ENCODE measurements at places on chromosomes 3 and 15.
A peak's percentile ranks its signal among the peaks of the same experiment; 100 is the strongest.

DNA sequence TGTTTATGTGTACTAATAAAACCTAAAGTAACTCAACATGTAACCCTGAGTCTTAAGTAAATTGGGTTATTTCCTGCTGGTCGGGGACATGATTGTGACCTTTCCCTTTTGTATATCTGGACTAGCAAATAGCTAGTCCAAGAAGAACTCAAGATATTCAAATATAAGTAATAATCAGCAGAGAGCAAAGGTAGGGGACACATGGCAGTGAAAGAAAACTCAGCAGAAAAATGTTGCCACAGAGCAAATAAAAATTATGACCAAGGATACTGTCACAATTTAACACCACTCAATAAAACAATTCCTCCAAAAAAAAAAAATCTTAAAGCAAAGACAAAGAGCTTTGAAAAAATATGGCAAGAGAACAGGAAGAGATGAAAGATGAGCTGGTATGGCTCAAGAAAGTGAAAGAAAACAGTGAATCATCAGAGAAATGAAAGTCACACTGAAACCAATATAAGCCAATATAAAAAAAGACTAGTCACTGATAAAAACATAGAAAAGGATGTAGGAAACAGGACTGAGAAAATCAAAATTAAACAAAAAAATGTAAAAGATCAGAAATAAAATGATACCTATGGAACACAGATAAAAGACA is 43.4 kb downstream of the HLTF start:
- DNase-seq: no peak

DNA sequence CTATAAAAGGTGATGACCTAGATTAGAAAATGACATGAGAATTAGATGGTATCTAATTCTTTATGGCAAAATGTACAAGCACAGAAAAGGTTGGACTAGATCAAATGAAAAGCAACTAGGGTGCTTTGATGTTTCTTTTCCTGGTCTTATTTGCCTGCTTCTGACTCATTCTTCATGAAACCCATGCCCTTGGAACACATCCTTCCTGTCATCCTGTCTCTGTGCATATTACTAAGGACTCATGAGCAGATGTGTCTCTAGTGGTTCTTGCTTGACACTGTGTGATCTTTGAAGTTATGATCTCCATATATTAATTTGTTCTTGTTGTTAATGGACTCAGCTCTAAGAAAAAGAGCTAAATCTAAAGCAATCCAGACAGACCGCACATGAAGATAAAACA is 314.0 kb downstream of the ERC2 start:
- no peak for DNase-seq

GRCh38 chr3:66342717-66343356 is 122.0 kb downstream of the SLC25A26 start:
- no peak for DNase-seq

- DNase-seq: peak; percentile 9
Measured at GRCh38 chr15:77819851-77820728, 187.4 kb upstream of the LINGO1 start.

- no peak for DNase-seq
Measured at GRCh38 chr3:72523429-72524151, 324.7 kb downstream of the SHQ1 start.

GRCh38 chr15:96361309-96362010 is 31.0 kb downstream of the NR2F2 start:
- no peak for DNase-seq

DNA sequence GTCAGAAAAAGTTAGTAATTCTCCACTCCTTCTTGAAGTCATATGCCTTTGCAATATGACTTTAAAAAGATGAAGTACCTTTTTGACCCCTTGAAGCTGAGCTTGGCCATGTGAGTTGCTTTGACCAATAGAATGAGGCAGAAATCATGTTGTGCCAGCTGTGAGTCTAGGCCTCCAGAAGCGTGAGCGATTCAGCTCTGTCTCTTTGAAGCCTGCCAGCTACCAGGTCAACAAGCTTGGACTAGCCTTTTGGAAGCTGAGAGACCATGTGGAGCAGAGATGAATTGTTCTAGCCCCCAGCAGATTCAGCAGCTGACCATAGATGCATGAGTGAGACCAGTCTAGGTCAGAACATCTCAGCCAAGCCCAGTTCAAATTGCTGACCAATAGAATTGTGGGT is 69.8 kb upstream of the EOMES start:
- DNase-seq: no peak

- no peak for DNase-seq
Measured at GRCh38 chr15:79834495-79834894, 62.3 kb downstream of the MTHFS start.

GRCh38 chr3:187975561-187976364 is 178.2 kb upstream of the LPP start:
- DNase-seq: no peak

DNA sequence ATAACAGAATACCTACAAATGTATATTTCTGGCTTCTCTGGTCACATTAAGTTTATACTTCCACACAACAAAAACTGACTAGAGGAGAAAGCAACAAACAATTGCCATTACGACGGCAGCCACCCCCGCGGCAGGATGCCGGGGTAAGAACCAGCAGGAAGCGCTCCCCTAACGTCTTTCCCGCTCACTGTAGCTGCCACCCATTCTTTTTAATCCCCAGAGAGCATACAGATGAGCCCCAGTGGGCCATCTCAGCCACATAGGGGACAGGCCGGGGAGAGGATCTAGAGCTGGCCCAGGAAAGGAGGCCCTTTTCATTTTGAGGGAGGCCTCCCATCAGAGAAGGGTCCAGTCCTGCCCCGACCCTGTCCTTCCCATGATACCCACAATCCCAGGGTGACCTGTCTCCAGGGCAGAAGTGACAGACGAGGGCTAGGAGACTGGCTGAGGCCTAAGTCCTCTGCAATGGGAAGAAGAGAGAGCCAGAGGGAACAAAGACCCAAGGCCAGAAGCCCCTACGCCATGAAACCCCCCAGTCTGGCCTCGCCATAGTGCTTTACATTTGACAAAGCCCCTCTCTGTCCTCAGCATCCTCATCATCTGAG is 3.6 kb upstream of the CALML4 start:
- no peak for DNase-seq

DNA sequence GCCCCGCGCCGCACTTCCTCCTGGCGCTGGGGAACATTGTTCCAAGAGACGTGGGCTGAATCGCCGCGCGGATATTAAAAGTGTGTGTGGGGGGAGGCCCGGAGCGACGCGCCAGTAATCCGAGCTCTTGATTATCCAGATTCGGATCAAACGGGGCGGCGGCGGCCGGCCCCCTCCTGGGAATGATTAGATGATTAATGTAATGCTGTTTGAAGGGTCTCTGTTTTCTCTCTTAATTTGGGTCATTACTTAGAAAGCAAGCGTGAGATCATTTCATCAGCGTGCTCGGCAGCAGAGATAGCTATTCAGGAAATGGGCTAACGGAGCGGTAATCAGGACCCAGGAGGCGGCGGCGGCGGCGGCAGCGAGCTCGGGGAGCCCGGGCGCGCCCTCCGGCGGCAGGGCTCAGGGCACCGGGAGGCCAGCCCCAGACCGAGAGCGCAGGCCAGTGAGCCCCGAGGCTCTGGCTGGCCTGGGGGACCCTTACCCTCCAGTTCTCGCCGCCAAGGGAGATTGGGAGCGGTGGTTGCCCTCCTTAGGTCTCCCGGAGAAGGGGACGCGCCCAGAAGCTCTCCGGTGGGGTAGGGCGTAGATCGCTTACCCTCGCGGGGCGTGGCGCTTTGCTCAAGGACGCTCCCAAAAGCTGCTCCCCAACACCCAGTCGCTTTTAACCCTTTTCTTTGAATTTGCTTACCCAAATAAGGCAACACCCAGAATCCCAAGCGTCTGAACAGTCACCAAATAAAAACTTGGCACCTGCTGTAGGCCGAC is 4.5 kb downstream of the FEZF2 start:
- peak; percentile 57 for DNase-seq

DNA sequence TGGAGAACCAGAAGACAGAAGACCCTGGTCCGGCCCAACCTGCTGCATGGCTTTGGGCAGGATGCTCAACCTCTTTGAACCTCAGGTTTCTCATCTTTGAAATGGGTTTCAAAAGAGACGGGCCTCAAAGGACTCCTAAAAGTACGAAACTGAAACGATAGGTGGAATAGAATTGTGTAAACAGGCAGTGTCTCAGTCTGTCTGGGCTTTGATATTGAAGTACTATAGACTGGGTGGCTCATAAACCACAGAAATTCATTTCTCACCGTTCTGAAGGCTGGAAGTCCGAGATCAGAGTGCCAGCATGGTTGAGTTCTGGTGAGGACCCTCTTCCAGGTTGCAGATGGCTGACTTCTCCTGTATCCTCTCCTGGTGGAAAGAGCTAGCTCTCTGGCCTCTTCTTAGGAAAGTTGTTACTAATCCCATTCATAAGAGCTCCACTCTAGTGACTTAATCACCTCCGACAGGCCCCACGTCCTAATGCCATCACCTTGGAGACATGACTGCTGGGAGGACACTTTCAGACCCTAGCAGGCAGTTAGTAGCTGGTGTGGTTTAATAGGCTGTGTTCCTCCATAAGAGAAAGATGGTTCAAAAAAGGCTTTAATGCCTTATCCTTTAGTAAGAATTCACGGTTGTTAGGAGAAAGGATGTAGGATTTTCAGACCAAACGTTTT is 35.7 kb downstream of the SSUH2 start:
- no peak for DNase-seq

DNA sequence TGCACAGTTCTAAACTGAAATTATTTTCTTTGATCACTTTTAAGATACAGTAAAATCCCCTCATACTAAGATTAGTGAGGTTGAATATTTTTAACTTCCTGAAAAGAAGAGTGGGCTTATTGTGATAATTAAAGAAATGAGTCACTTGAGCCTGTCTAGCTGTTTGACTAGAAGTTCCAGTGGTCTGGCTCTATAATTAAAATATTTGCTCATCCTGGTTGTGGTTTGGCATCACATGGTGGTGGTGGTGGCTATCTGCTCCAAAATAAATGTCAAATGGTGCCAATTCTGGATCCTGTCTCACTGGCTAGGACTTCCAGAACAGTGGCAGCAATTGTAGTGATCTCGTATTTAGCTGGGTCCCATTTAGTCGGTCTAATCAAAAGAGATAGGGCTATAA is 8.6 kb upstream of the TEX9 start:
- no peak for DNase-seq

DNA sequence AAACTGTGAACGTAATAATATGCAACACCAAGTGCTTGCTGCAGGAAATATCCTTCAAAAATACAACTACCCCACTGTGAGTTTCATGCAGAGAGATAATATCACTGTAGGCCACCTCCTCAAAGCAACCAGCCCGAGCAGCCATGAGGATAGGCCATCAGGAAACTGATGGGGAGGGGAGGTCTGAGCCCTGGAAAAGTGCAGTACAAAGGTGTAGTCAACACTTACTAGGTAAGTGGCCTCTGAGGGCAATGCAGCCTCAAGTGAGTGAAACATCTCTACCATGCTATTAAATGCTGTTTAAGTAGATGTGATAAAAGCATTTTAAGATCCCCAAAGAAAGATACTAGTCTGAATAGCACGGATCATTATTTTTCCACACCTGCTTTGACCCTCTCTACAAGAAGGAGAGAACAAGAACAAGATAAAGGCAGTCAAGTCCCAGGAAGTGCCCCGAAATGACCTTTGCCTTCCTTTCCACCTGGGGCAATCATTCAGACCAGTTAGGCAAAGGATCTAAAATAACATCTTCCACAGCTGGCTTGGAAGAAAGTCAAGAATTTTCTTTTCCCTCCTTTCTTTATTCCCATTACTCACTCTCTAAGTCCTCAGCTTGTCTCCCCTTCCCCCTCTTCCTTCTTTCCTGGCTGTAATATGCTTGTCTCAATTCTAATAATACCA is 62.8 kb downstream of the FMN1 start:
- DNase-seq: no peak

DNA sequence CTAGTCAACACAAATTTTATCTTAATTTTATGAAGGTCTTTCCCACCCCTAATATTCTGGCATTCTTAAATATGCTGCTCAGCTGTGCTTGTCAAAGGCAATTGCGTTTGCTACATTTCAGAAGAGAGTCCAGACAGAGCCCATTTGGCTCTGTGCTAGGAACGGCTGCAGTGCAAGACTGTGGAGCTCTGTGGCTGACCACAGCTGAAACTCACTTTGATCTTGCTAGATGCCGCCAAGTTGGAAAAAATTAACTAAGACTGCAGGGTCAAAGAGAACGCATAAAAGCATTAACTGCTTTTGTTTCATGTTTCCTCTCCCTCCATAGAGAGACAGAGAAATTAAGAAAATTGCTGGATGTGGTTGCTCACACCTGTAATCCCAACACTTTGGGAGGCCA is 7.6 kb upstream of the PPP1R2 start:
- DNase-seq: no peak

DNA sequence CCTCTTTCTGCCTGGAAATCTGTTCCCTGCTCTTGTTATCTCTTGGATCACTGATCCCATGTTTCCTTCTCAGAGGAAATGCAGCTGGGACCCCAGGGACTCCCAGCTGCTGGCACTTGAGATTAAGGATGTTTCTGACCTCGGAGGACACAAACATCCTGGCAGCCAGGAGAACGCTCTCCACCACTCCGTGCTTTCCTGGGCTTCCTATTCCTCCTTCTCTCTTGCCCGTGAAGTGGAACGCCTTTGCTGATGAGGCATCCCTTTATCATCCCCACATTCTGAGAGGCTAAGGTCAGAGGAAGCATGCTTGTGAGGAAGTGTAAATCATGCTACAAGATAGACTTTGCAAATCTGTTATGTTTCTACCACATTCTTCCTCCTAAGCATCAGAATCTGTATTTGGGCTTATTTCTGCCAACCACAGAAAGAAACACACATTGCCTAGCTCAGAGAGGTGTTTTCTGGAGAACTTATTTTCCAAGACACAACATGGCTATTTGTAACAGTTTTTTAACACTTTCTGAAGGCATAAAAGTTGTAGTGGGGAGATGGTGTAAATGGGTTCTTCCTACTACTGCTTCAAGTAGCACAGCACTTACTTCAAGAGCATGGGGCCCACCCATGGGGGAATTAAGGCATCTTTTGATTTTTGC is 25.6 kb upstream of the LDHAL6B start:
- no peak for DNase-seq

DNA sequence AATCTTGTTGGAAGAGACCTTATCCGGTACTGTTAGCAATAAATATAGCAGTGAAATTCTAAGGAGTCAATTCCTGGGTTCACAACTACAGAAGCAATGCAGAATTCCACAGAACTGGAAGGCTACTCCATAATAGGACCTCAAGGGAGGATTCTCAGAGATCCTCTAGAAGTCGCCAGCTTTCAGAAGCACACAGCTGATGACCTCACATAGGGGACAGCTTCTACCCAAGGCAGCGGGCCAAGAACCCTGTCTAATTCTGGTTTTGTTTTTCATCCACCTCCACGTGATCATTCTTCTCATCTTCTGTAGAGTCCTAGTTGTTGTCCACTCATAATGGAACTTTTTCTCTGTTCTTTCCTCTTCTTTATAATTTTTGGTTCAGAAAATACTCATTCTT is 99.4 kb downstream of the ERC2 start:
- no peak for DNase-seq

DNA sequence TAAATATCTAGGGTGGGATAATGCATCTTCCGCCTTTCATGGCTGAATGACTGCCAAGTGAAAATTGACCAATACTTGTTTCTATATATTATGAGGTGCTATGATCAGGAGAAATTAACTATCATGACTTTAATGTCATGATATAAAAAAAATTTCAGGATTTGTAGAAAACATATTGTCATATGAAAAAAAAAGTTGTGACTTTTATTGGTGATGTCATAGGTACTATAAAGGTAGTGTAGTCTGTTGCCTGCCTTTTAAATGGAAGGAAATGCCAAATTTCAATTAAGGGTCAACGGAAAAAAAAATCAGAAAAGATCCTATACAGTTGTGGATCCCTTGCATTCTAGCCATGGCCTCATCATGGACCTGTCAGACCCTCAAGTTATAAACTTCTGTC is 15.5 kb downstream of the LRRC3B start:
- no peak for DNase-seq

- DNase-seq: no peak
Measured at GRCh38 chr3:127375151-127375930, 87.5 kb upstream of the PRR20G start.

- peak; percentile 60 for DNase-seq
Measured at GRCh38 chr15:83066734-83067637, at the start of gene BTBD1. Gene BTBD1, minus strand, starts transcription at chr15:83067252. Its CDS starts 101 bp downstream, at chr15:83067151.

Data from NCI-H748 treated with DMSO at 0.1 percent for 48 hours (cell line).